ENCODE measurements at places on chromosomes 5 and 9.

DNA sequence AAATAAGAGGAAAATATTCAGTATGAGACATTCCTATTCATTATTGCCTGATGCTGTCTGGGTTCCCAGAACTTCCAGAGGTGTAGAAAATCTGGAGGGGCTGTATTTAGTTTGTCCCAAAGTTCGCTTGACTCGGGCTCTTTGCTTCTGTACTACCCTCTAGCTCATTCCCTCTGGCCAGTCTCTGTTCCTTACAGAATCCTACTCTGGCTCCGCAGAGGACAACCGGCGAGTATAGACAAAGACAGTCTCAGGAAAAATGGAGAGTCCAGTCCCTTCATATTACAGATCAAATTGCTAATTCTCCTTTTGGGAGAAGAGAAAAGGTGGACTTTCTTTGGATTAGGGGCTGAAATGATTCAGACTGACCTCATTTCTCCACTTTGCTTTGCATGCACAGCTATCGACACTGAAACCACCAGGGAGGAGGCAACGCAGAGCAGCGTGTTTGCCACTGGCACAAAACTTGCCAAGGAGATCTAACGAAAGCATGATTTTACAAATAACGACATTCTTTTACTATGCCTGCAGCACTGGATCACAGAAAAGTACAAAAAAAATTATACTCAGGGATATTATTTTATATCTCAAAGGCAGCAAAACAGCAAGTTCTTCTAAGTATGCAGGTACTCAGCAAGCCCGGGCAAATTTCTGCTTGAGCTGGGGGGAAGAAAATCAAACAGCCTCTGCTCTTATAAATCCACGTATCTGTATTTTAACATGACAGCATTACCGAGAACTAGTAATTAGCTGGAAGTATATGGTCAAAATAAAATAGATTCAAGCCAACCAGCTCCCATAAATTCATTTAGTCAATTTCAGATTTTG lies 279.7 kb downstream of the NPR3 start:
- DNase-seq = no peak

- no peak for DNase-seq
Observed at GRCh38 chr5:54221135-54221534, 89.2 kb downstream of the ARL15 start.

DNA sequence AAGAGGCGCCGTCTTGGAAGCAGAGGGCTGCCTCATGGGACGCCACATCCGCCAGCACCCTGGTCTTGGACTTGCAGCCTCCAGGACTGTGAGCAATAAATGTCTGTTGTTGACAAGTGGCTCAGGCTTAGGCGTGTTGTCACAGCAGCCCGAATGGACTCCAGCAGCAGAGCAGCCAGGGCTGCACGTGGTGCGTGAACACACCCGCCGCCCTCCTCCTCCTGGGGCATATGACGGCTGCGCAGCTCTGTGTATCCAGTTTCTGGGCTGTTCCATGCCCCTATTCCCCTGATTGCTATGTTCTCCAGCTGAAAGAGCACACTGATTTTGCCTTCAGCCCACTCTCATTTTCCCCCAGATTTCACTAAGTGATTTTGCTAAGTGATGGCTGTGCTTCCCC lies 36.0 kb upstream of the CLPTM1L start:
- no peak for DNase-seq

GRCh38 chr9:113580041-113580953 lies 116.8 kb downstream of the RGS3 start:
- DNase-seq = peak; percentile 71

- no peak for DNase-seq
Observed at GRCh38 chr9:17987189-17987588, 408.3 kb downstream of the SH3GL2 start.

DNA sequence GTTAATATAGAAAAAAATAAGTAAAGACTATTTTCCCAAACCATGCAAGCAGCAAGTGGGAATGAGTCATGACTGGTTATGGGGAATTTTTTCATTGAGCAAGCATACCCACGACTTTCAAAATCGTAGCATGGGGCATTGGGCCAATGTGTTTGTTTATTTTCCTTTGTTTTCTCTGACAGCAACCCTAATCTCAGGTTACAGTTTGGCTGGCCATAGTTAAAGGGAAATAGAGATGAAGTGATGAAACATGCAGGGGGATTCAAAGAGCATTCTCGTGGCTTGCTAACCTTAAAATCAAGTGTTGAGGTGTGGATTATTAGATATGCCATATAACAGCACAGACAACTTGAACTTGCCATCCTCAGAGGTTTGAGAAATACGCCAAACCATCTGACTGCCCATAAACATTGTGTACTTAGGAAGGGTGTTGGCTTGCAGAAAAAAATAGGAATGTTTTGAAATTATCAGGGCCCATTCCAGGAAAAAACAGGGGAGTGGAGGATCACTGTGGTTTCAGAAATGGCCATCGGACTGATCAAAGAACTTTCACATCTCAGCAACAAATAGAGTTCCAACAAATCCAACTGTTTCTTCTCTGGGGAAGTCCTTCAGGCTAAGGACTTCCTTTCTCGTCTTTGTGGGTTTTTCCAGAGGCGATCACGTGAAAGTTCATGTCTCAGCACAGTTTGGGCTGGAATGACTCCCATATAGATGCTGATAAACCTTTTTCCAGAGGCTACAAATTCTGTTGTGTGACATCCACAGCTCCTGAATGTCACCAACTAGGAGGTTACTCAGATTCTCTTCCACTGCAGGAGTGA lies 259.1 kb downstream of the SYK start:
- DNase-seq = no peak

DNA sequence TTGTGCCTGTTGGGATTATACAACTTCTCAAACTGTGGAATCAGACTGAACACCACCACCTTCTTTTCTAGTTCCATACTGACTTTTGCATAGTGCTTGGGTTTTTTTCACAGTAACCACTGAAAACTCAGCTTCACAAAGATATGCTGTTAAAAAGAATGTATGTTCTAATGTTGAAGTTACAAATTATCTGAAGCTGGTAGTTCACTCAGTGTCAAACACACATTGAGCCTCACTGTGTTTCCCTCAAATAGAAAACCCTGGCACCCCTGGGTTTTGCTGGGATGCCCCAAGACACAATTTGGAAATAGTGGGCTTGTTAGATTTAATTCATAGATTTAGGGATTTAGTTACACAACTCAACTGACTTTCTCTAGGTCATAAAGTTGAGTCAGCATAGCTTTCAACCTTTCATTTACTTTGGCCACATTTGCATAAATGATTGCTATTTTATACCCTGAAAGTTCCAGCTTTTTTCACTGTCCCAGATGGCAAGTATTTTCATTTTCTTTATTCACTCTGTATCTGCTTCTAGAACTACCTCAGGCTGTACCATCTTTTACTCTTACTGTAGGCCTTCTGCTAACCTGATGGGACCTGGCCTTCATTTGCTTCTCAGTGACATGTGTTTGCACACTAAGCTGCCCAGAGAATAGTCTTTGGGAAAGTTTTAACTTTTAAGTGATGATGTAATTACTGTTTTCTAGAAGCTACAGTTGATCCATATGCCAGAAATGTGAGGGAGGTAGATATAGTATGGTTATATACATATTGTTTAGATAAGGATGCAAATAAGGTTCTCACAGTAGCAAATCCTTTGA lies 115.1 kb downstream of the CDC42SE2 start:
- no peak for DNase-seq

GRCh38 chr5:122310889-122311288 lies 1.1 kb upstream of the SNCAIP start:
- DNase-seq = no peak
